ENCODE measurements at places on chromosomes 2 and 18. TPM values are rescaled to one million over a fixed set of nuclear protein-coding genes. Genes with fewer than 3 reads are reported as not detected.

- DNase-seq = no peak
These were observed 18.3 kb downstream of the RAMP1 start for GRCh38 chr2:237877576-237878307.

DNA sequence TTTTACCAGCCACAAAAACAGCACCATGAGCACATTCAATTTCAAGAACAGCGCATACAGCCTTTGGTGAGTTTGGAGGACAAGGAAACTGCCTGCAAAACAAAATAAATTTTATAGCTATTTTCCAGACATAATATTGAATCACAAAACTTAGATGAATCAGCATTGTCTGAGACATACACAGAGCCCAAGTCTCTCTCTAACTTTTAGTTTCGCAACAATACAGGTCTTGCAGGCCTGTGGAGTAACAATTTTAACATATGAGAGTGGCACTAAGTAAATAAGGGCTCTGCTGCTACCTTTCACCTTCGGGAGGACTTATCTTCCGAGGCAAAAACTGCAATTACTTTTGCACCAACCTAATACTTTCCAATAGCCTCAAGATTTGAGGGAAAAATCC is 56.1 kb upstream of the PEX13 start:
- DNase-seq = no peak

DNA sequence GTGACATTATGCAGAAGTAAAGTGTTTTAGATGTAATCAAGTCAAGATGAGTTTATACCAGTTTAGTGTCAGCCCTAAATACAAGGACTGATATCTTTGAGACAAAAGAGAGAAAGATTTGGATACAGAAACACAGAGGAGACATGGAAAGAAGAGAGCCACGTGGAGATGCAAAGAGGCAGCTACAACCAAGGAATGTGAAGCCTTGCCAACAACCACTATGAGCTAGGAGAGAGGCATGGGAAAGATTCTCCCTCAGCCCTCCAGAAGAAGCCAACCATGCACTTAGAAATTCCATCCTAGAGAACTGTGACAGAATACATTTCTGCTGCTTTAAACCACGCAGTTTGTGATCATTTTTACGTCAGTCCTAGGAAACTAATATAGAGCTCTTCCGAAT is 217.2 kb downstream of the DOK6 start:
- DNase-seq = no peak

- DNase-seq = no peak
These were observed 65.7 kb upstream of the BCL2L11 start for GRCh38 chr2:111054791-111055691.

DNA sequence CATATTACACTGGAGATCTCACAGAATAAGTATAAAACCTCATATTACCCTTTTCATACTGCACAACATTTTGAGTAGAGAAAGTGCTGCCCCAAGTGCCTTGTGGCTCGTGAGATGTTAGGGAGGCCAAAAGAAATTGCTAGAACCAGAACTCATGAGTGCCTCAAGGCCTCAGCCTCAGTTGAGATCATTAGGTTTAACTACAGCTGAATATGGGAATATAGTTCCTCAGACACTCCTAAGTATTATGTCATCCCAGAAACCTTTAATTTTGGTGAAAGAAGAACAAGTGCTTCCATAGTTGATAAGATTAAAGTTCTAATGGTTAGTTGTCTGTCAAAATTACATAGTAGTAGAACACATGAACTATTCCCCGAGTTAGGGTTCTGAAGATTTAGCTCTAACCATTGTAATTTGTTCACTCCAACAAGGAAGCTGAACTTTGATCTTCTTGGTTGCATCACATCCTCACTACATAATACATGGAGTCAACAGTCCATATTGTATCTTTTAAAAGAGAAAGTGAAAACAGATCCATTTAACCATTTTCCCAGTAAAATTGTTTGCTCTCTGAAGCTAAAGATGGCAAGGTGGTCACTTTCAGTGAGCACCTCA is 9.6 kb upstream of the AQP4 start:
- DNase-seq = no peak

The FZD7 gene
- 48.7 TPM for total RNA-seq

The STARD6 gene
- total RNA-seq = not detected
